ENCODE measurements at places on chromosomes 2 and 18. TPM values are rescaled to one million over a fixed set of nuclear protein-coding genes. Genes with fewer than 3 reads are reported as not detected.

- peak; percentile 77 for ATAC-seq
Measured at GRCh38 chr18:74284191-74284979, 7.4 kb downstream of the CYB5A start.

DNA sequence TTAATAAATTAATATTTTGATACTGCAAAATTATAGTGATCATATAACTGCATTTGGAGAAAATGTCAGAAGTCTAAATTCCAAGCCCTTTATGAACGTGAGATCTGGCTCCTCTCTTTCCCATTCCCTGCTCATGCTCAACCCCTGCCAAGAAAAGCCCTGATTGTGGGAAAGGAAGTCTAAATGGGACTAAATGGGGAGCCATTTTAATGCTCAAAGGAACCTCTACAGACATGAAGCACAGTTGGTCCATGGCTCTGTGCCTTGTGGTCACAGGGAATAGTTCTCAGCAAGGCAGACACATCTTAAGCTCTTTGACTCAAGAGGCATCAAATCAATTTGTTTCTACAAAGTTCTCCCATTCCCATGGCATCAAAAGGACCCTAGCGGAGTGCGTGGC, 29.3 kb upstream of the INSIG2 start:
- ATAC-seq = no peak

DNA sequence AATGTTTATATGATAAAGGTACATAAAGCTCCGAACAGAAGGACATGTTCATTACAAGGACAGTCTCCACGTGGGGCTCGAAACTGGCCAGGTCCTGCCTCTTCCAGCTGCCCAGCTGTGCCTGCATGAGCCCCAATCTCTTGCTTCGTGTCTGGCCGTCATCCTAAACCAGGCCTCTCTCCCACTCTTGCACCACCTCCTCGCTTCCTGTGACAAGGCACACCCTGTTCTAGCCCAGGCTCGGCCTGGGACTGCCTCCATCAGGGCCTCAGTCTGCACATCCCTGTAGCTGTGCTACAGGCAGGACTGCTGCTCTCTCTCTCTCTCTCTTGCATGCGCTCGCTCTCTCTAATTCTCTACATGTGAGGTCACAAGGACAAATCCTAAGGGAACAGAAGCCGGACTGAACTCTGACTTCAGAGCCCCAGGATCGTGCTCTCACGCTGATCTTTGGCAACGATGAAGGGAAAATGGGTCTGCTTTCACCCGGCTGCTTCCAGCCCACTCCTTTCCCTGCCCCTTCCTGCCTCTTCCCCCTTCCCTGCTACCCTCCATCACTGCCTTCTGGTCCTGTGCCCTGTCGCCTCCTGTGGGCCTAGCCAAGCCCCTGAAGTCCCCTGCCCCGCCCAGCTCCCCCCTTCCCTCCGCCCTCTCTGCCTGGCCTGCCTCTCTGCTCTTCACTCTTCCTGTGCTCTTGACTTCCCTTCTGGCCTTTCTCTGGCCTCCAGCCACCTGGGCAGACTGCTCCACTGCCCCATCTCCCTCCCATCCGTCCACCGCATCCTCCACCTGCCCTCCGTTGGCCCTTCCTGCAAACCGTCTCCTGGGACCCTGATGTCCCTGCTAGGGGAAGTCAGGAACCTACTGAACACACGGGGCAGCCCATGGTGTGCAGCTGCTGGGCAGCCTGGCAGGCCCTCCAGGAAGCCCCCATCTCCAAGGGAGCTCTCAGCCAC, 7.8 kb upstream of the GPR55 start:
- ATAC-seq = peak; percentile 78

GRCh38 chr2:24571828-24572442, 80.9 kb downstream of the NCOA1 start:
- ATAC-seq = no peak

The LYPD1 gene
- total RNA-seq = 26.6 TPM

The AFG3L2 gene
- total RNA-seq = 29.0 TPM

The FN1 gene
- 9.1 TPM for total RNA-seq

The CDCA7 gene
- 6.0 TPM for total RNA-seq

The MC5R gene
- 0.25 TPM for total RNA-seq
